DND-41 (cell line): ENCODE measurements at places on chromosomes 6 and 20.

GRCh38 chr6:16659466-16660156, 101.6 kb downstream of the ATXN1 start:
- H3K4me3 ChIP-seq, result no peak overlapping the region
- H3K27ac ChIP-seq, result no peak overlapping the region
- no peaks in the 10 kb centered on the region for H3K27me3 ChIP-seq
- no peaks in the 10 kb centered on the region for H3K4me1 ChIP-seq

GRCh38 chr20:44336725-44337380, at the start of gene R3HDML:
Gene R3HDML, plus strand, starts transcription at chr20:44337043. Its CDS starts 115 bp downstream, at chr20:44337158.
- H3K27ac ChIP-seq, result no peak within 1 kb of the TSS
- H3K27me3 ChIP-seq, result peaks cover 9% of the 10 kb centered on the region
- no peak for DNase-seq
- no peaks in the 10 kb centered on the region for H3K36me3 ChIP-seq
- no peaks in the 10 kb centered on the region for H3K4me1 ChIP-seq

GRCh38 chr6:125781314-125781868, 9.4 kb upstream of the NCOA7 start:
- H3K4me1 ChIP-seq, result peaks cover 32% of the 10 kb centered on the region
- peak overlapping the region; percentile 89 for H3K27ac ChIP-seq
- peak overlapping the region; percentile 61 for H3K4me3 ChIP-seq
- no peak for DNase-seq
- peaks cover 7% of the 10 kb centered on the region; the same call in 1 of the 2 replicates for H3K36me3 ChIP-seq

- no peaks in the 10 kb centered on the region for H3K36me3 ChIP-seq
- no peaks in the 10 kb centered on the region for H3K4me1 ChIP-seq
Measured at GRCh38 chr6:75116946-75117345, 88.9 kb downstream of the COL12A1 start.

- H3K27ac ChIP-seq, result 0 out of 2 replicates have a peak within 1 kb of the TSS, but pooled peaks have one; percentile 32
- no peaks in the 10 kb centered on the region for H3K27me3 ChIP-seq
- no peak for DNase-seq
- no peak within 1 kb of the TSS for H3K4me3 ChIP-seq
Measured at GRCh38 chr20:63696628-63697356, at the start of gene TNFRSF6B. Gene TNFRSF6B, plus strand, starts transcription at chr20:63696652. Its CDS starts 116 bp downstream, at chr20:63696768.

- H3K27ac ChIP-seq, result no peak overlapping the region
- no peak overlapping the region for H3K4me3 ChIP-seq
- no peaks in the 10 kb centered on the region for H3K4me1 ChIP-seq
- H3K36me3 ChIP-seq, result no peaks in the 10 kb centered on the region
Measured at GRCh38 chr6:104884867-104885517, 25.3 kb upstream of the HACE1 start.

GRCh38 chr20:46804126-46804525, 90.5 kb upstream of the EYA2 start:
- H3K4me3 ChIP-seq, result no peak overlapping the region
- DNase-seq, result no peak
- peaks cover 10% of the 10 kb centered on the region for H3K27me3 ChIP-seq
- H3K36me3 ChIP-seq, result no peaks in the 10 kb centered on the region

DNA sequence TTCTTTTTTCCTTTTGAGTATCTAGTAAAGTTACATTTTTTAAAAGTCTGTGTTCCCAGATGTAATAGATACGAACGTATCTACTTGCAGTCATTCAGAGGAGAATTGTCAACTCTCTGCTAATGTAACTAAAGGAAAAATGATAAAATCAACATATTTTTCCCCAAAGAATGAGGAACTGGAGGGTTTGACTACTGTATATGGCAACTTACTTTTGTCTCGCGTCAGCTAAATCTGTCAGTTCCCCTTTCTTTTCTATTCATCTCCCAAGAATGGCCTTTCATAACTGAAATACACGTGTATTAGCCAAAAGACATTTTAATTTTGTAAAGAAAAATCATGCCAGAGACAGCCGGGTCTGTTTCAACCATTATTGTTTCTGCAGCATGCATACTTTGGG, 5.4 kb downstream of the EYA2 start:
- no peak overlapping the region for H3K4me3 ChIP-seq
- H3K36me3 ChIP-seq, result no peaks in the 10 kb centered on the region
- H3K27me3 ChIP-seq, result peaks cover 20% of the 10 kb centered on the region

DNA sequence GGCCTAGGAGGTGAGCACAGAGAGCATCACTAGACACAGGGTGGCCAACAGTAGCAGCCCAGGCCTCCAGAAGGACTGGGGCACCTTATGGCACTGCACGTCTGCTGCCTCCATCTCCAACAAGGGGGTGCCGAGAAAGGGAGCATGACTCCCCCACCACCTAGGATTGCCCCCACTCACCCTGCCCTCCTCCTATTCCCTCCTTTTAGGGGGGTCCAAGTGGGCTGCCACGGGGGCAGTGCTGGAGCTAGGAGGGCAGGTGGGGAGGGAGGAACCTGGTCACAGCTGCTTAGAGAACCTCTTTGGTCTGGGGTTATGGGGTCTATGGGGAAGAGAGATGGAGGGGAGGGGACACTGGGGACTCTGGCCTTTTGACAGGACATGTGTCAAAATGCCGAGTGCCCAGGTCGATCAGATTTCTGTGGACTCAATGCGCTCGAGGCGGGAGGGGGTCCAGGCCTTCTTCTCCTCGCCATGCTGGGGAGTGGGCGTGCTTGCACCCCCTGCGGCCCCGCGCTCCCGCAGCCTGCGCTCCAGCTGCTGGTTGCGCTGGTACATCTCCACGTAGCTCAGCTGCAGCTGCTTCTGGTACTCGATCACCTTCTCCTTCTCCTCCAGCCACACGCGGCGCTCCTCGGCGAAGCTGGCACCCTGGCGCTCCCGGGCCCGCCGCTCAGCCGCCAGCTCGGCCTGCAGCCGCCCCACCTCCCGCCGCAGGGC, 4.5 kb upstream of the FASTKD5 start:
- DNase-seq, result no peak
- no peaks in the 10 kb centered on the region; the same call in 1 of the 2 replicates for H3K36me3 ChIP-seq
- no peaks in the 10 kb centered on the region for H3K27me3 ChIP-seq
- peaks cover 11% of the 10 kb centered on the region for H3K4me1 ChIP-seq

DNA sequence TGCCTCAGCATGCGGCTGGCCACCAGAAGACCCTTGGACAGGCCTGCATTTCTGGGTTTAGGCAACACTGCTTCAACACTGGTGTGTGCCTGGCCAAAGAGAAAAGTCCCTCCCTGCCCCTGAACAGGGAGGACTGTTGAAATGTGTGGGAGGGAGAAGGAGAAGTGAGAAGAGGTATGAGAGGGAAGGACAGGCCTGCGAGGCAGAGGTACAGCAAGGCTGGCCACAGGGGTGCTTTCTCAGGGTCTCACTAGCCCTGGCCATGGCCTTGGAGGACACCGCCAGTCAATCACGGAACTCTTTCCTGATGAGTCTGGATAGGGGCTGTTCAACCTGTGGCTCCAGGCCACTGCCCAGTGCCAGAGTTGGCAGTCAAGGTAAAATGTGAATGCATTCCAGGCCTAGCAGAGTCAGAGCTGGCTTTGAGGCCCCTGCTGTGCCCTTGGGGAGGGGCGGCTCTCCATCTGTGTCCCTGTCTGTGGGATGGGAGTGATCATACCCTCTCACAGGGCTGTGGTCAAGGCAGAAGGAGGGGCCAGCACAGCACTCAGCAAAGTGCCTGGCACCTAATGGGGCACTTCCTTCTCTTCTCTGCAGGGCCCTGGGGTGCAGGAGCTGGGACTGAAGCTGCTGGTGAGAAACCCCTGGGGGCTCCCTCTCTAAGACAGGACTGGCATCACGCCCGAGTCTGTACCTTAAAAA, 43.2 kb upstream of the CDH22 start:
- no peak overlapping the region for H3K27ac ChIP-seq
- H3K4me1 ChIP-seq, result no peaks in the 10 kb centered on the region
- H3K27me3 ChIP-seq, result no peaks in the 10 kb centered on the region
- peaks cover 82% of the 10 kb centered on the region for H3K36me3 ChIP-seq
- no peak overlapping the region for H3K4me3 ChIP-seq
- DNase-seq, result no peak

DNA sequence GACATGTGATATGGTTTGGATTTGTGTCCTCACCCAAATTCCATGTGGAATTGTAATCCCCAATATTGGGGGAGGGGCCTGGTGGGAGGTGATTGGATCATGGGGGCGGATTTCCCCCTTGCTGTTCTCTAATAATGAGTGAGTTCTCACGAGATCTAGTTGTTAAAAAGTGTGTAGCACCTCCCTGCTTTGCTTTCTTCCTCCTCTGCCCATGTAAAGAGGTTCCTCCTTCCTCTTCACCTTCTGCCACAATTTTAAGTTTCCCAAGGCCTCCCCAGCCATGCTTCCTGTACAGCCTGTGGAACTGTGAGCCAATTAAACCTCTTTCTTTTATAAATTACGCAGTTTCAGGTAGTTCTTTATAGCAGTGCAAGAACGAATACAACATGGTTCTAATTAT, 2.1 kb upstream of the ZNF451 start:
- DNase-seq, result no peak
- H3K4me3 ChIP-seq, result no peak overlapping the region
- H3K4me1 ChIP-seq, result peaks cover 25% of the 10 kb centered on the region
- no peak overlapping the region for H3K27ac ChIP-seq

GRCh38 chr20:33566781-33567603, 77.1 kb downstream of the CBFA2T2 start:
- no peak overlapping the region for H3K4me3 ChIP-seq
- DNase-seq, result no peak
- H3K27me3 ChIP-seq, result no peaks in the 10 kb centered on the region
- H3K36me3 ChIP-seq, result no peaks in the 10 kb centered on the region
- no peak overlapping the region for H3K27ac ChIP-seq

DNA sequence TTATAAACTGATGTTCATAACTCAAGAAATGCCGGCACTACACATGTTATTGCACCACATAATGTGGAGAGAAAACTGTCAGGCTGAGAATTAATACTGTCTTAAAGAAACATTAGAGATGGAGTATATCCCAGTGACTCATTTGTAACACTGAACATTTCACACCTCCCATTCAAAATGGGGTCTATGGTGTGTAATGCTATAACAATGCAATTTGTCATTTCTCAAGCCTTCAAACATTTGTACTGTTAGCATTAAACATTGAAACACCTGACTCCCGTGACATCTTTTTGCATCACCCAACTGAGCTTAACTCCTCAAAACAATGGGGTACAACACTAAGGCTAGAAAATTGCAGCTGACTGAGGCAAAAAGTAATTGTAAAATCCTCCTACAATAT, 151.7 kb downstream of the DST start:
- no peaks in the 10 kb centered on the region for H3K36me3 ChIP-seq
- no peak overlapping the region for H3K27ac ChIP-seq
- no peaks in the 10 kb centered on the region for H3K27me3 ChIP-seq
- no peaks in the 10 kb centered on the region for H3K4me1 ChIP-seq
- H3K4me3 ChIP-seq, result no peak overlapping the region

DNA sequence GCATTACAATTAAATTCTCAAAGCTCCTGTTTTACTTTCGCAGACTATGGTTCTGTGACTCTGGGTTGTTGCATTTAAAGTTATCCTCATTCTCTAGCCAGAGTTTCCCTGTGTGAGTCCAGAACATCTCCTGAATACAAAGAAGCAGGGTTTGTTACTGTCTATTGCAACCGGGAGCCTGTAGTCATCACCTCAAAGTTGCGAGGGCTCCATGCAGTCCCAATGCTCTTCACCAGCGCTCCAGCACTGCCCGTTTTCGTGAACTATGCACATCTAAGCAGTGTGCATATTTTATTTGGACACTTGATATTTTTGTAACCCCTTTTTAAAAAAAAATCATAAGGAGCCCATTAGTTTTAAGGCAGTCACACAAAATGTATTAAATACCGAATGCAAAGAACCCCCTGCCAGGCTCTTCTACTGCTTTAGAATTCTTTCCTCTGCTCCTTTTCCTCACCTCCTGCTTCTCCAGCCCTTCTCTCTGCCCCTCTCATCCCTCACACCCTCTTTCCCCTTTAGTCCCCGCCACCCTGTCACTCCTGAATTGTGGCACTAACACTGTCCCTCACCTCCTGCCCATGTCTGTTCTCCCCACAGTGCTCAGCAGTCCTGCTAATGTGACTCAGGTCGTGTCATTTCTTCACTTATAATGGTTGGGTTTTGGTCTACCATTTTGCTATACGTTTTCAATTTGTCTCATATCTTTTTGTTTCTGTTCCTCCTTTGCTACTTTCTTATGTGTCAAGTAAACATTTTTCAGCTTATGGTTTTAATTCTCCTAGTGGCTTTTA, 1.1 kb upstream of the HLA-C start:
- H3K27ac ChIP-seq, result no peak overlapping the region
- DNase-seq, result no peak
- peaks cover 8% of the 10 kb centered on the region for H3K27me3 ChIP-seq
- H3K4me1 ChIP-seq, result peaks cover 20% of the 10 kb centered on the region
- H3K36me3 ChIP-seq, result peaks cover 24% of the 10 kb centered on the region
- no peak overlapping the region for H3K4me3 ChIP-seq

- H3K27ac ChIP-seq, result no peak overlapping the region
- H3K4me1 ChIP-seq, result no peaks in the 10 kb centered on the region
- H3K36me3 ChIP-seq, result no peaks in the 10 kb centered on the region
- peaks cover 13% of the 10 kb centered on the region for H3K27me3 ChIP-seq
Measured at GRCh38 chr20:59376998-59377397, 76.6 kb downstream of the EDN3 start.

GRCh38 chr20:4904127-4904860, 97.0 kb downstream of the SLC23A2 start:
- peaks cover 48% of the 10 kb centered on the region for H3K36me3 ChIP-seq
- DNase-seq, result no peak
- no peak overlapping the region for H3K4me3 ChIP-seq
- H3K27ac ChIP-seq, result no peak overlapping the region
- no peaks in the 10 kb centered on the region for H3K27me3 ChIP-seq
- H3K4me1 ChIP-seq, result no peaks in the 10 kb centered on the region

GRCh38 chr20:19431906-19432305, 219.5 kb downstream of the SLC24A3 start:
- H3K4me3 ChIP-seq, result no peak overlapping the region
- H3K27me3 ChIP-seq, result no peaks in the 10 kb centered on the region
- no peak overlapping the region for H3K27ac ChIP-seq
- DNase-seq, result no peak

DNA sequence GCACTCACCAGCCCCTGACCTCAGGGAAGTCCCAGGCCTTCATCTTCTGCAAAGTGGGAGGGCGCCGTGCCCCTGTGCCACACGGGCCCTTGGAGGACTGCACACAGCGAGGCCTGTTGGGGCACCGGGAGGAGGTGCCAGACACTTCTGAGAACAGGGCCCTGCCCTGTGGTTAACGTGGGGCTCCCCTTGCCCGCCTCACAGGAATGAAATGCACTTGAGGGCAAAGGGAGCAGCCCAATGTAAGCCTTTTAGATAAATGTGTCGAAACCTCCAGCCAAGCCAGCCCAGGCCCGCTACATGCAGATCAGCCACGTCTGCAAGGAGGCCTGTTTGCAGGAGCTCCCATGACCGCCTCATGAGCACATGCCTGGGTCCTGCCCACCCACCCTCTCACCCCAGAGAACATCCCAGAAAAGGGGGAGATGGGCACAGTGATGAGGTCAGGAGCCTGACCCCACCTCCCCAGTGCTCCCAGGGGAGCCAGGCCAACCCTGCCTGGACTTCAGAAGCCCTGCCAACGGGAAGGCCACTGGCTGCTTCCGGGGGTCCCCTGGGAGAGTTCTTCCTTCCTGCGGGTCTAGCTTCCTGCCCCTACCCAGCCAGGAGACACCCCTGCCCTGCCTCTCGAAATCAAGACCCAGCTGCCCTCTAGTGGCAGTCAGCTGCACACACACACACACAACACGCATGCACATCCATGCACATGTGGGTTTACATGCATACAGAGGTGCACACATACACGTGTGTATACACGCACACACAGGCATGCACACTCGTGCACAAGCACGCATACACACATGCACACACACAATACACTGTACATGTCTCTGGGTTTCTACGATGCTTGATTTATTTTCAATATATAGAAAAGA, 178.7 kb downstream of the TAF4 start:
- H3K4me1 ChIP-seq, result peaks cover 8% of the 10 kb centered on the region
- no peaks in the 10 kb centered on the region for H3K27me3 ChIP-seq
- H3K36me3 ChIP-seq, result no peaks in the 10 kb centered on the region
- no peak overlapping the region for H3K4me3 ChIP-seq

- H3K4me1 ChIP-seq, result no peaks in the 10 kb centered on the region
- no peak overlapping the region for H3K4me3 ChIP-seq
- H3K36me3 ChIP-seq, result no peaks in the 10 kb centered on the region
- H3K27me3 ChIP-seq, result peaks cover 4% of the 10 kb centered on the region
- no peak for DNase-seq
- H3K27ac ChIP-seq, result no peak overlapping the region
Measured at GRCh38 chr6:114169763-114170162, 173.1 kb downstream of the HS3ST5 start.
